ENCODE measurements at places on chromosomes 3 and 15.

GRCh38 chr15:60237446-60237845, 160.3 kb downstream of the ANXA2 start:
- no peak for DNase-seq

DNA sequence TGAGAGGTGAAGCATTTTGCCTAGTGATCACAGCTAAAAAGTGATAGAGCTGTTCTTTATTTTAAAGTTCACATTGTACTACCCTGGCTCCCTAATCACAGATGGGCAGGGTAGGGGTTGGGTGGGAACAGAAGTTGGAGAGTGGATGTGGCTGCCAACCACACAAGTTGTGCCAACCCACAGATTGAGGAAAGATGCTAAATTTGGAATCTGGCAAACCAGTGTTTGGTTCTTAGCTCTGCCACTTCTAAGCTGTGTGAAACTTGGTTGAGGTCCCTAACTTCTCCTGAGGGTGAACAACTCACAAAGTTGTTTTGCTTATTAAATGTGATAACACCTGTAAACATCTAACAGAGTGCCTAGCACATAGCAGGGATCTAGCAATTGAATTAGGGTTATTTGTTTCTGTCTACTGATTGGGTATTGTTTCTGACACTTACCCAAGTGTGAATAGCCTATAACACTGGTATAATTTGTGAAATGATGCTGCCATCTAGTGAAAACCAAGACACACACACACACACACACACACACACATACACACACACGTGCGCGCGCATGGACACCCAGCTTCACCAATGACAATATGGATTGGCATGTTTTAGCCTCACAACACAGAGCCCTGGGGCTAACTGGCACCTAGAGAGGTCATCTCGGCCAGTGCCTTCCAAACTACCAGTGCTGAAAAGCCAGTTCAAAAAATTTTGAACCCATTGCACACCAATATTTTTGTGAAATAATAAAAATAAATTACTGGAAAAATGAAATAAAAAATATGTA, 25.3 kb downstream of the ADGRG7 start:
- DNase-seq = no peak

GRCh38 chr3:54988838-54989630, 61.2 kb upstream of the LRTM1 start:
- no peak for DNase-seq

- no peak for DNase-seq
These were observed 525.1 kb downstream of the PDCD6IP start for GRCh38 chr3:34323517-34323916.

GRCh38 chr15:39216816-39217215, 364.1 kb upstream of the THBS1 start:
- no peak for DNase-seq

DNA sequence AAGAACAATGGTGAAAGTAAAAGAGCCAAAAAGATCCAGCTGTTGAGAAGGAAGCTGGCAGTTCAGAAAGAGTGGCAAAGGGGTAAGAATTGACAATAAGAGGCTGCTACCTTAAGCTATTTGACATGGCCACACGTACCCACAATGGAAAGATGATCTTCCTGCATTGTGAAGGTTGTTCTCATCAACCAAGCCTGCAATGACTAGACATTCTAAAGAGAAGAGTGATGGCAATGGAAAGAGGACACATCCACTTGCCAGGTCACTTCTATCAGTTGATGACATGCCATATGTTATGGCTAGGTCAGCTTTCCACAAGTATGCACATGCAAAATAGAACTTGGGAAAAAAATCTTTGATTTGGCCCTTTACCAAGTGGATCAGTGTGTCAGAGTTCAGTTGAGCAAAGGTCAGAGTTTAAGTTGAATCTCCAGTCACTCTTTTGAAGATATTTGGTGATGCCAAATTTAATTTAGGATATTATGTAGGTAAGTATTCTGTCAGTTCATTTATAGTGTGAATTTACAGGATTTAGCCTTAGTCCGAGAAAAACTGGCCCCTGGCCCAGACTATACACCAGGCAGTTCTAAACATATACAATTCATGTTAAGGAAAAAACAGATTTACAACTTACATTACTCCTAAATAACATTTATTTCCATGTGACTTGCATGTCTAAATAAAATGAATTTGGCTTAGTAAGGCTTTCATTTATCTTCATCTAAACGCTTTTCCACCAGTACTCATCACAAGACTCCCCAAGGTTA, 104.9 kb upstream of the FLNB start:
- DNase-seq = no peak

- DNase-seq = no peak
These were observed 45.0 kb upstream of the TKT start for GRCh38 chr3:53300826-53301225.
